ENCODE measurements at places on chromosomes 5 and 9. TPM values are rescaled to one million over a fixed set of nuclear protein-coding genes. Genes with fewer than 3 reads are reported as not detected.

Gene LRRTM2
- total RNA-seq = not detected

Gene BTNL8
- not detected for total RNA-seq

Gene PRR16
- 11.9 TPM for total RNA-seq

Gene PLAC8L1
- 3.0 TPM for total RNA-seq

Gene KCNV2
- total RNA-seq = not detected

Gene PCDHB15
- 0.91 TPM for total RNA-seq

Gene SLC1A3
- 9.6 TPM for total RNA-seq

Gene TPRN
- total RNA-seq = 13.4 TPM

Gene TMEM232
- 3.1 TPM for total RNA-seq

Gene OXCT1
- total RNA-seq = 47.1 TPM

Gene GOLGA1
- 29.9 TPM for total RNA-seq

Gene SHOC1
- total RNA-seq = 0.09 TPM

Gene GCNT4
- total RNA-seq = 1.8 TPM

Gene SPARC
- 32.6 TPM for total RNA-seq

Gene KLHL3
- total RNA-seq = 0.27 TPM

Gene ANKRD18A
- total RNA-seq = 46.0 TPM

Gene AGXT2
- total RNA-seq = not detected

Gene IFNA13
- total RNA-seq = not detected

Gene DBH
- not detected for total RNA-seq

Gene SKP2
- total RNA-seq = 21.7 TPM

Gene N4BP3
- total RNA-seq = 0.56 TPM

Gene PCDHGA12
- 0.79 TPM for total RNA-seq

Gene IRX1
- 13.8 TPM for total RNA-seq

Gene PFN3
- total RNA-seq = not detected

Gene CACFD1
- total RNA-seq = 3.4 TPM

Measured in MCF 10A (cell line).